ENCODE measurements at places on chromosomes 1 and 21. TPM values are rescaled to one million over a fixed set of nuclear protein-coding genes. Genes with fewer than 3 reads are reported as not detected.

DNA sequence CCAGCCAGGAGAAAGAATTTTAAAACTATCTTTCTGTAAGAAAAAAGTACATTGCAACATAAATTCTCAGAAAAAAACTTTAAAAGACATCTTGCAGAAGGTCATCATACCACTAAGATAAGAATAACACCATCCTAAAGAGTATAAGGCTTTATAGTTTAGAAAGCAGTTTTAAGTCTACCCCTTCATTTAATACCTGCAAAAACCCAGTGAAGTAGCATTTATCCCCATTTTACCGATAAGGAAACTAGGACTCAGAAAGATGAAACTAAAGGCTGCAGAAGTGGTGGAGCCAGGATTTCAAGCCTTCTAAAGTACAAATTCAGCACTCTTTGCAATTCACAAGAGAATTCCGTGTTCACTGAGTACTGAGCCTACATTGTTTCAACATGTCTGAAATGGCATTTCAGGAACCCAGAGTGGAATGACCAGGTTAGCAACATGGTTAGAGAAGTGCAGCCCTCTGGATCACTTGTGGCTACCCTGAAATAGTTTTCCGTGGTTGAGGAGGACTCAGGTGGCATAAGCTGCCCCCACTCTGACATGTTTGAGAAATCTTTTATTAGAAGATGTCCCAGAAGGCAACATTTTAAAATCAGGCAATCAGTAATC is 6.7 kb downstream of the MYCL start:
- H3K4me3 ChIP-seq, result no peak overlapping the region
- DNase-seq, result no peak

DNA sequence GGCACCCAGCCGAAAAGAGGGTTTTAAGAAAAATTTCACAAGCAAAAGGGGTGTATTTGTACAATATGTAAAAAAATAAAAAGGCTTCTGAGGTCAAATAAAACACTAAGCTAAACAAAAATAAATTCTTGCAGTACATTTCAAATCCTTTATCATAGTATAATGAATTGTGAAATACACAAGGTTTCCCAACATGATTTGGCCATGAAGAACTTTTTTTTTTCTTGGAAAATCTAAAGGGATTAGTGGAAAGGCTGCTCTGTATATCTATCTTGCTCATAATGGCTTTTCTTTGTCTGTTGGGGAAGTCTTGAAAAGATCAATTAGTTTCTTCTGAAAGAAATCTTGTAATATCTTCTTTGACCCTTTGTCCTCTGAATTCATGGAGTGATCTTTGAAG is 593.4 kb downstream of the PLPP3 start:
- no peaks in the 10 kb centered on the region for H3K4me1 ChIP-seq
- DNase-seq, result no peak
- H3K36me3 ChIP-seq, result no peaks in the 10 kb centered on the region
- H3K27ac ChIP-seq, result no peak overlapping the region

DNA sequence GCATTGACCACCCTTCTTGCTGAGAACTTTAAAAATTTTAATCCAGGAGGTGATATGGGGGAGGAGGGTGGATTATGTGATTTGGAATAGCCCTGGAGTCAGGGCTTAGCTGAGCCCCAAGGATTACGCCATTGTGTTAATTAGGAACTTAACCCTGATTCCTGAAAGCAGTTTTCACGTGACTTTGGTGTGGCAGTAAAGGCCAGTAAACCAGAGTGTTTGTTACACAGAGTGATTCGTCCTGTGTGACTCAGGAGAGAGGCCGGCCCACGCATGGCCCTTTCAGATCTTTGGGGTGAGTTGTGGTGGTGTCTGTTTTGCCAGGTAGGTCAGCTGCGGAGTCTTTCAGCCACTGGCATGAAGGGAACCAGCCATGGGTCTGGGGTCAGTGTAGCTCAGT is 107.6 kb downstream of the NOS1AP start:
- no peaks in the 10 kb centered on the region for H3K27me3 ChIP-seq
- no peak overlapping the region for H3K27ac ChIP-seq
- no peaks in the 10 kb centered on the region for H3K4me1 ChIP-seq
- DNase-seq, result no peak
- no peaks in the 10 kb centered on the region for H3K36me3 ChIP-seq

DNA sequence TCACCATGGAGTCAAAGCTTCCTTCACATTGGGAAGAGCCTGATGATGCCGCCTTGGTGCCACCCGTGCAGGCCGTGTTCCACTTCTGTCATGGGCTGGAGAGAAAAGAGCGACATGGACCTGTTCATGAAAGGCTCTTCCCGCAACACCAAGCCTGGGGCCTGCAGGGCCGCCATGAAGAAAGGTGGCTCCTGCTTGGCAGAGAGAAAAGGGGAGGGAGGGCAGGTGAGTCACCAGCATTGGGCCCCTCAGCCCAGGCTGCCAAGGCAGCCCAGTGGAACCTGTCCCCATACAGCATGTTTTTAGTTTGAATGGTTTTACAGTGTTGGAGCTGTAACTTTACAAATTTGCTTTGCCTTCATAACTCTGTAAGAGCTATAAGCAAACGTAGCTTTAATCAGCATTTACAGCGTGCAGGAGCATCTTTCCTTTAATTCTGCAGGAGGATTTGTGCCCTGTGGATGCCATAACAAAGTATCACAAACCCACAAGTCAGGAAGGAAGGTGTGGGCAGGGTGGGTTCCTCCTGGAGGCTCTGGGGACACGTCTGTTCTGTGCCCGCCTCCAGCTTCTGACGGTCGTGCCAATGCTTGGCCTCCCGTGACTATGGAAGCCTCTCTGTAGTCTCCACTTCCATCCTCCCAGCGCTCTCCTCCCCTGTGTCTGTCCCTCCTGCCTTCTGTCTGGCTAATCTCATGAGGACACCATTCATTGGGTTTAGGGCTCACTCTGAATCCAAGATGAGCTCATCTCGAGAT is 49.1 kb downstream of the RIPK4 start:
- no peak for DNase-seq
- no peak overlapping the region for H3K4me3 ChIP-seq
- H3K36me3 ChIP-seq, result no peaks in the 10 kb centered on the region
- no peak overlapping the region for H3K27ac ChIP-seq

DNA sequence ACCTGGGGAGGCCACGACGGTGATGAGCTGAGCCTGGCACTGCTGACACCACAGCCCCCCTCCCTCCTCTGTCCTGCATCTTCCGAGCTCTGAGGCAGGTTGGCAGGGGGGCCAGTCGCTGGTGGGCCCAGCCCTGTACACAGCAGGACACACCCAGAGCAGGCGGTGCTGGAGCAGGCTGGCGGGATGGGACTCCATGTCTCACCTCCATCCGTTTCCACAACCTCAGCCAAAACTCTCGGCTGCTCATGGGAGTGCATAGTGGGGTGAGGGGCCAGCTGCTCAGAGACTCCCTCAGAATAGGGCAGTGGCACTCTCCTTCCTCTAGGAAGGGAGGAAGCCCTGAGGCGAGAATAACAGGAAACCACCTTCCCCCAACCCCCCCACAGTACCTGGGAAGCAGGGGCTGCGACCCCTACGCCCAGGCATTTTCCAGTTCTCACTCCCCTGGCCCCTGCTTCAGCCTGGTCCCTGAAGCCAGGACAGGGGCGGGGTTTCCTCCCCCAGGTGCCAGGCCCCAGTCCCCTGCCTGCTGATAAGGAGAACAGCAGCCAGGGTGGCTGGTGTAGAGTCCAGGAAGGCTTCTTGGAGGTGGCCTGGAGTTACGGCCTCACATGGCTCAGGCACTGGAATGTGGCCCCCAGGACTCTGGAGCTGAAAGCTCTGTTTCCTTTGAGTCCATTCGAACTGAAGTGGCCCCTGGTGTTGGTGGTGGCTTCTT is 3.2 kb upstream of the IBA57 start:
- DNase-seq, result no peak
- H3K4me3 ChIP-seq, result no peak overlapping the region
- H3K36me3 ChIP-seq, result no peaks in the 10 kb centered on the region
- H3K27ac ChIP-seq, result peak overlapping the region; percentile 40

The CD5L gene
- total RNA-seq, result 1.2 TPM

DNA sequence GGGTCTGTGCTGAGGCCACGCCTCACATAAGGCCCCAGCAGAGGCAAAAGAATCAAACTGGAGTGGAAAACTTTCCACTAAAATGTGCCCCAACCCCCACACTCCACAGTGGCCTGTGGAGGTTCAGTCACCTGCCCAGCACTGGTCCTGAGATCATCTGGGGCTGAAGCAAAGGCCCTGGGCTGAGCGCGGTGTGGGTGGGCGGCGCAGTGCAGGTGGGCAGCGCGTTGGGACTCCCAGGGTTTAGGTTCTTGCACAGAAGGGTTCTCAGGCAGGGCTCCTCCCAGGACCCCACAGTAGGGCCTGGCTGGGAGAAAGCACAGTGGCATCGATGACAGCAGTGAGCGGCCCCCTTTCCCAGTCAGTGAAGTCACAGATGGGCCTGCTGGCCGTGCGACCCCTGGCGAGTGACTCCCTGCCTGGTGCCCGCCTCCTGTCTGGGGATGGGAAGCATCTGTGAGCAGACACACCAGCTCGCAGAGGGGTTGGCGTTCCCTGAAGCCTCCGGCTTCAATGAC is 13.8 kb upstream of the GPR153 start:
- H3K4me3 ChIP-seq, result no peak overlapping the region
- DNase-seq, result no peak
- H3K4me1 ChIP-seq, result no peaks in the 10 kb centered on the region
- no peaks in the 10 kb centered on the region for H3K27me3 ChIP-seq

The CYYR1 gene
- total RNA-seq, result 3.5 TPM

GRCh38 chr1:43509740-43510375 is 20.8 kb upstream of the PTPRF start:
- H3K4me3 ChIP-seq, result no peak overlapping the region
- peaks cover 2% of the 10 kb centered on the region for H3K27me3 ChIP-seq
- no peak overlapping the region for H3K27ac ChIP-seq

- no peaks in the 10 kb centered on the region for H3K27me3 ChIP-seq
- no peak for DNase-seq
- peaks cover 25% of the 10 kb centered on the region for H3K36me3 ChIP-seq
- no peak overlapping the region for H3K27ac ChIP-seq
- peaks cover 44% of the 10 kb centered on the region for H3K4me1 ChIP-seq
These were observed 2.1 kb downstream of the IFI6 start for GRCh38 chr1:27669876-27670275.

The FALEC gene
- total RNA-seq, result 0.19 TPM

The C1QA gene
- 153 TPM for total RNA-seq

DNA sequence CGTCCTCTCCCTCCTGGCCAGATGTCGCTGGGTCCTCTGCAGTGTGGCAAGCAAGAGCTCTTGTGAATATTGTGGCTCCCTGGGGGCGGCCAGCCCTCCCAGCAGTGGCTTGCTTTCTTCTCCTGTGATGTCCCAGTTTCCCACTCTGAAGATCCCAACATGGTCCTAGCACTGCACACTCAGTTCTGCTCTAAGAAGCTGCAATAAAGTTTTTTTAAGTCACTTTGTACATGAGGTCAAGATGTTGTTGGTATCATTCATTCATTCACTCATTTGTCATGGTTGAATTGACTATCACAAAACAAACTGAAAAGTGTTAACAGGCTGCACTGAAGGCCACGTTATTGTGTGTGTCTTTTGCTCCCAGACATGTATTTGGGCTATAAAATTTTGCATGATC is 8.2 kb upstream of the PADI6 start:
- no peaks in the 10 kb centered on the region for H3K36me3 ChIP-seq
- no peaks in the 10 kb centered on the region for H3K4me1 ChIP-seq
- no peak overlapping the region for H3K27ac ChIP-seq

- no peak overlapping the region for H3K27ac ChIP-seq
- no peaks in the 10 kb centered on the region for H3K36me3 ChIP-seq
- H3K4me1 ChIP-seq, result no peaks in the 10 kb centered on the region
These were observed 131.5 kb downstream of the DNM3 start for GRCh38 chr1:171972846-171973245.

DNA sequence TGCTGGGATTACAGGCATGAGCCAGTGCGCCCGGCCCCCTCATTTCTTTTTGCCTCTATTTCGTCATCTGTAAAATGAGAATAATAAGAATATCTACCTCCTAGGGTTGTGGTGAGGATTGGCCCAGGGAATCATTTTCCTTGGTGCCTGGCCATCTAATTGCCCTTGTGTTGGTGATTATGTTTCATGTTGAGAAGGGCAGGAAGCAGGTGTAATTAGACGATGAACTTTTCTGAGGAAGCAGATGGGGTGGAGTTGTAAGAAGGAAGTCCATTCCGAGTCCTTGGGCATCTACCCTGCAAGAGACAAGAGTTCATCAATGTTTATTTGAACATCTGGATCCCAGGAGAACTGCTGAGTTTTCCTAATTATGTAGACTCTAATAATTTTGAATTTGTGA is 38.7 kb upstream of the NEK2 start:
- no peaks in the 10 kb centered on the region for H3K36me3 ChIP-seq

DNA sequence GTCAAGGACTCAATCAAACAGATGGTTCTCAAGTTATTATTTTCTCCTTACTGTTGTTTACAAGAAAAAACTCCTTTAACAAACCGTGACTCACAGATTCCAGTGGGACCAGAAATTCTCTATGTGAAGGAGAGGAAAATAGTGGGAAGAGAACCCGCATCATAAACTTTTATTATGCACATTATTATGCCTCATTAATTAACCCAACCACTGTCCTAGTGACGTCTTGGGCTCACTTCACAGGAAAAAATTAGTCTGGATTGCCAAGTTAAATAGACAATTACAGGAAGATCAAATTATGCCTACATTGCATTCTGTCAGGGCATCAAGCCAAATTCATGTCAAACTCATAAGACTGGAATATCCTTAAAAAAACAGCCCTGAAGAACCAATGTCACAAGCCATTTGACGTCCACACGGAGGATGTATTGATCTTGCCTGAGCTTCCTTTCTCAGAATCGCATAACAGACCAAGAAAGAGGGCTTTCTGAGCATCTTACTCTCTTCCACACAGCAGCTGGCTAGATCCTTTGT is 347.8 kb downstream of the DUSP10 start:
- no peaks in the 10 kb centered on the region for H3K4me1 ChIP-seq
- H3K36me3 ChIP-seq, result no peaks in the 10 kb centered on the region
- no peak overlapping the region for H3K27ac ChIP-seq
- DNase-seq, result no peak

DNA sequence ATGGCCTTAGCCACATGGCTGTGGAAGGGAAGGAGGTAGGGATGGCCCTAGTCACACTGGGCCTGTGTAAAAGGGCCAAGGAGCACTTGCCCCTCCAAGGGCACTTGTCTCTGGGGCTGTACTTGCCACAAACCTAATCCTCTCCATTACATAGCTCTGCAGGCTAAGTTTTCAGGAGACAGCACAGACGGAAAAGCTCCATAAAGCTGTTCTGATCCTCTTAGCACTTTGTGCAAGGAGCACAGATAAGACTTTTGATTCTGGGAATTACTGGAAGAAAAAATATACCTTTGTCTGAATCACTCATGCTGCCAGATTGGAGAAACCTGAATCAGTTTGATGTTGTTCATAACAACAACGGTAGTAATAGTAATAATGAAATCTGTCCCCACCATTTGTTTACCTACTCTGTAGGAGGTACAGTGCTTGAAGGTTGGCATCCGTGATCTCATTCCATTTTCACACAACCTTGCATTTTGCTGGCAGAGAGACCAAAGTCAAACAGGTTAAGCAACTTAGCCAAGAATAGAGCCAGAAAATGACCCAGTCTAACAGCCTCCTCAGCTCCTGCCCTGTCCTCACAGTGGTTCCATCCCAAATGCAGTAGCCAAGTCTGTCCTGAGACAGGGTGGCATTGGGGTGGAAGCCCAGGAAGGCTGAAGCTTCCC is 207.1 kb downstream of the ROR1 start:
- no peak for DNase-seq
- H3K27me3 ChIP-seq, result no peaks in the 10 kb centered on the region
- no peaks in the 10 kb centered on the region for H3K36me3 ChIP-seq
- peaks cover 11% of the 10 kb centered on the region for H3K4me1 ChIP-seq

- no peaks in the 10 kb centered on the region for H3K4me1 ChIP-seq
- DNase-seq, result no peak
- H3K36me3 ChIP-seq, result peaks cover 15% of the 10 kb centered on the region
- H3K27ac ChIP-seq, result no peak overlapping the region
- no peaks in the 10 kb centered on the region for H3K27me3 ChIP-seq
These were observed 40.9 kb downstream of the SMYD2 start for GRCh38 chr1:214321705-214322453.

Measured in thymus (tissue), 14 donors.